ENCODE measurements at places on chromosomes 3 and 15. TPM values are rescaled to one million over a fixed set of nuclear protein-coding genes. Genes with fewer than 3 reads are reported as not detected.
A peak's percentile ranks its signal among the peaks of the same experiment; 100 is the strongest.

DNA sequence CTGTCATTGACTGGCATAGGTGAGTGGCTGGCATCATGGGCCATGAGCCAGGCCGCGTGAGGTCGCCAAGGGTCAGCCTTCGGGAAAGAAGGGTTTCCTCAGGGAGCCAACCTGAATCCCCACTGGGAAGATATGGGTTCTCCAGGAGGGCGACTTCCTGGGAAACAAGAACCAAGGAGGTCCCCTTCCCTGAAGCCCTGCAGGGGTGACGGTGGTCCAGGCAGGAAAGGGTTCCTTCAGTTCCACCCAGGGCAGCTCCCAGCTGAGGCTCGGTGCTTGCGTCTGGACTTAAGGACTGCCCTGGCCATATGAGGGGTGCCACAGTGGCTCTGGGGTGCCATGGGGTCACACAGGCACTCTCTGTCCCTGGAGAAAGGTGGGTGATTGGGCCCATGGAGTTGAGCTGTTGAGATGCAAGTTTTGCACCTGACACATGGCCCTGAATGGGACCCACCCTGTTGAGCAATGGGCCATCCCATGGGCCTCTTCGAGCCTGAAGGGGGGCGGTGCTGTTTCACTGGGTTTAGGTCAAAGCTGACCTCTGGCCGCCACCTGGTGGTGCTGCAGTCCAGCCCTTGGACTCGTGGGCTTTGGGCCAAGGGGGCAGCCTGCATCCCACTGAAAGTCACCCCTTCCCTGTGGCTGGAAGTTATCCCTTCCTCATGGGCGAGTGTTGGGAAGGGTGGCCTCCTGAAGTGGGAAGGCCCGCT, 228.1 kb downstream of the SNRPN start:
- DNase-seq: no peak

ISL2 gene
- not detected for polyA plus RNA-seq

TMEM42 gene
- polyA plus RNA-seq: 13.7 TPM

- DNase-seq: no peak
Measured at GRCh38 chr3:47772788-47773187, 8.9 kb downstream of the SMARCC1 start.

DNA sequence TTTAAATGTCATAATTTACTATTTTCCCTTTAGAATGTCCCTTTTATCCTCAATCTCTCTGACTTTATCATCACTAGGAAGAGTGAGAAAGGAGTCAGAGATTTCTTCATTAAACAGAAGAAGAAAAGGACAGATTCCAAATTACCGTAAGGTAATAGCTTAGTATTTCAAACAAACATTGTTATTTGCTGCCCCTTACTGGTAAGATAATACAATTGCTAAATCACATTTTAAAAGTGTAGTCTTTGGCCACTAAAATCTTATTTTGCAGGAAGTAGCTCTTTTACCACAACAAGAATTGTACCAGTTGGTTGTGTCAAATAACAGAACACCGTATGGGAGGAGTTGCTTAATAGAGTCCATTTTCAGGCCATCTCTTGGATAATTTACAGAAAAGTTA, 53.7 kb downstream of the CGGBP1 start:
- no peak for DNase-seq

- peak; percentile 44 for DNase-seq
Measured at GRCh38 chr15:101048176-101048575, 129.0 kb downstream of the LRRK1 start.

DNA sequence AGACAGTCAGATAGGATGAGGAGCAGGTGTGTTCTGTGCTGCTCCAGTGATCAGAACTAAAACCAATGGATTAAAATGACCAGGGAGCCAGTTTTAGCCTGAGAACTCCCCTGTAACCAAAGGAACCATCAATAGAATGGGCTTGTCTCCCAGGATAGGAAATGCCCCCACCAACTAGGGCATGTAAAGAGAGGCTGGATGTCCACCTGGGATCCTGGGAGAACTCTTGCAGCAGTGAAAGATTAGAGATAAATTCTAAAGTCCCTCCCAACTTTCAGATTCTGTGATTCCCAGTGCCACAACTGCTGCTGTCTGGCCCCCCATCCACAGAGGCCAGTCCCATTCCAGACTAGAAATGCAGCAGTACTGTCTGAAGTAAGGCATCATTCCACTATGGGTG, 33.8 kb downstream of the HDC start:
- DNase-seq: no peak

DNA sequence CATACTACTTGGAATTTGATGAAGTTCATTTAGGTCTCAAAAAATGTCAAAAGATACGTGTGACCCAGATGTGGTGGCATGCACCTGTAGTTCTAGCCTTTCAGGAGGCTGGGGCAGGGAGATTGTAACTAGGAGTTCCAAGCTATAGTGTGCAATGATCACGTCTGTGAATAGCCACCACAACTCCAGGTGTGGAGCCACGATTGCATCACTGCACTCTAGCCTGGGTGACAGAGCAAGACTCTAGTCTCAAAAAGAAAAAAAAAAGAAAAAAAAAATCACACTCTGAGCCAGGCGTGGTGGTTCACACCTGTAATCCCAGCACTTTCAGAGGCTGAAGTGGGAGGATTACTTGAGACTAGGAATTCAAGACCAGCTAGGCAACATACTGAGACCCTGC, 14.2 kb downstream of the MAP4 start:
- no peak for DNase-seq

AMOTL2 gene
- polyA plus RNA-seq: 73.7 TPM

DNA sequence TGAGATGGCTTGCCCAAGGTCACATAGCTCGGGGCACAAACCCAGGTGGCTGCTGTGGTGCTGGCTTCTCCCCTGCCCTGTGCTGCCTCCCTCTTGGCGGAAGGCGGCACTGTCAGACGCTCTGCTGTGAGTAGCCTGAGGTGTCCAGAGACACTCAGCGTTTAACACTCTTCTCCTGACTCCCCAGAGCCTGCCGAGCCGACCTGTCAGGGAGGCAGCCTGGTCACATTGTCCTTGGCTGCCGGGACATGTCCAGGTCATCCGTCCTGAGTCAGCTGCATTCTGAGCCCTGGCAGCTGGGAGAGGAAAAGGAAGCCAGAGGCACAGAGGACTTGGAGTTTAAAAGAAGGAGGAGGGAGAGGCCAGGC, 4.7 kb downstream of the LMAN1L start:
- DNase-seq: no peak

DNA sequence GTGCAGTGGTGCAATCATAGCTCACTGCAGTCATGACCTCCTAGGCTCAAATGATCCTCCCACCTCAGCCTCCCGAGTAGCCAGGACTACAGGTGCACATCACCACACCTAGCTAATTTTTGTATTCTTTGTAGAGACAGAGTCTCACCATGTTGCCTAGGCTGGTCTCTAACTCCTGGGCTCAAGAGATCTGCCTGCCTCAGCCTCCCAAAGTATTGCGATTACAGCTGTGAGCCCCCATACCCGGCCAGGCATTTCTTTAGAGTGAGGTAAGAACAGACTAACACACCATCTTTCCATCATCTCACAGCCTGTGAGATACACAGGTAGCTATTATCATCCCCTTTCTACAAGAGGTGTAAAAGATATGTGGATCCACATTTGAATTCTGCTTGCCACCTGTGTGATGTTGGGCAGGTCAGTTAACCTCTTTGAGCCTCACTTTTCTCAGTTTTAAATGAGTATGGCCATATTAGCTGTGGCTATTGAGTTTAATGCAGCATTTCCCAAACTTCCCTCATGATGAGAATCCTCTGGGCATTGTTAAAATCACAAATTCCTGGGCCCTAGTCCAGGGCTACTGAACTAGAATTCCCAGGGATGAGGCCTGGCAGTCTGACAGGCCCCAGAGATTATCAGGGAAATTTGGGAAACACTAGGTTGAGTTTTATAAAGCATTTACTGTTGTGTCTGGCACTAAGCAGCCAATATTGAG, 46.0 kb downstream of the ANP32A start:
- DNase-seq: no peak

LRRC31 gene
- polyA plus RNA-seq: not detected

DNA sequence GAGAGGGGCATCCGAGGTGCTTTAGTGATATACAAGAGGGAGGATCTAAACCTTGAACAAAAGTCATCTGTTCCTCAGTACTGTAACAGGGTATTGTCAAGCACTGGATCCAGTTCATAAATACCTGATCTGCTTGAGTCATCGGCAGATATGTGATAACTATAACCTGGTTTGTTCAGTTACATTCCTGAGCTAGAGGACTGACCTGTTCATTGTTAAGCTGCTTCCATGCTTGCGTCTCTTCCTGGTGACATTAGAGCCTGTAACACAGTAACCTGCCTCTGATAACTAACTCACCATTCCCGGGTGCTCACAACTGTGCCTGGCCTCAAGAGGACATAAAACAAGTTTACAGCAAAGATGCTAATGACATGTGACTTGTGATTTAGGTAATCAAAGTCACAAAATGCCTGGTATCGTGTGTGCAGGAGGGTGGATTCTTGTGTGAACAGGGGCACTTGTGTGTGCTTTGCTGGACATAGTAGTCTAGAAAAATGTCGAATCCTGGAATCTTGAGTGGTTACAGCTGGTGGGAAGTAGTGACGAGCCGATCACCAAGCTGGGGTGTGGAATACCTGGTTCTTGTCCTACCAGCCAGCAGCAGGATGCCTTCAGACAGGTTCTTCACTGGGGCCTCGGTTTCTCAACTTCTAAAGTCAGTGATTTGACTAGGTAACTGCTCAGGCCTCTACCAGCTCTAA, 30.9 kb upstream of the POLR2M start:
- DNase-seq: no peak

POLQ gene
- polyA plus RNA-seq: 2.6 TPM

DNA sequence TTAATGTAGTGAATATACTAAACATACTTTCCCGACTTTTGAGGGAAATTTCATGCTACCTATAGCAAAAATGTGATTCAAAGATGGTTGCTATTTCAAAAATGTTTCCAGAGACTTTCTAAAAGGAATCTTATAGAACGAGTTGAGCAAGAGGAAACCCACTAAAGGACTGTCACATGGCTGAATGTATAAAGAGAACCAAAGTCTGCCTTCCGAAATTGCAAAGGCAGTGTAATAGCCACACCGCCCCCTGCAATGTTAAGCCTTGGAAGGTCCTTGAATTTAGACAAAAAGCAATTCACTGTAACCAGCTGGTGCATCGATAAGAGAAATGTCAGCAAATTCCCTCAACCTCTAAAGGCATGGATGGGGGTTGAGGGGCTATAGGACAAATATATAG, 142.8 kb downstream of the CHL1 start:
- DNase-seq: no peak

DNA sequence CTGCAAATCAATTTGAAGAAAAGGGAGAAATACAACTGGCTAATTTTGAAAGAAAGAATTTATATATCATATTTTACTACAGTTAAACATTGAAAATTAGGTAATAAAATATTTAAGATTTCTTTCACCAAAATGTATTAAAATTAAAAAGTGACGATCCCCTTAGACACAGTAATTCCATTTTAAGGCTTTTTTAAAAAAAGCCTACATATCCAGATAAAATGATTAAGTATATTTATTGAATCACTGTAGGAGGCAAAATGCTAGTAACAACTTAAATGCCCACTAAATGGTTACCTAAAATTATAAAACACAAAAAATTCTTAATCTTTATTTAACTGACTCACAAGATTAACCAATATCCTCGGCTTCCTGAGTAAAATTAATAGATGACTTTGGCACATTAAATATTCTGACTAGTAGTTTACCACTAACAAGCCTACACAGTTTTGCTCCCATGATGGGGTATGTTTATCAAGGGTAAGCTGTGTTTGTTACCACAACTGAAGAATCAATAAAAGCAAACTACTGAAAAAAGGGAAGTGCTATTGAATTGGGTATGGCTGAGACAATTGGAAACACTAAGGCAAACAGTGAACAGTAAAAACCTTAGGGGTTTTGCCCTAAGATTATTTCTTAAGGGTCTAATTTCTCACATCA, 28.4 kb downstream of the ANKRD28 start:
- no peak for DNase-seq

MLF1 gene
- polyA plus RNA-seq: 34.1 TPM
